ENCODE measurements at places on chromosomes 5 and 9.

GRCh38 chr5:96088706-96089498 lies 127.3 kb upstream of the ELL2 start:
- no peak for DNase-seq

GRCh38 chr5:116559673-116560164 lies 14.9 kb downstream of the SEMA6A start:
- no peak for DNase-seq

- DNase-seq = no peak
Measured at GRCh38 chr5:54323495-54323894, 13.1 kb upstream of the ARL15 start.

DNA sequence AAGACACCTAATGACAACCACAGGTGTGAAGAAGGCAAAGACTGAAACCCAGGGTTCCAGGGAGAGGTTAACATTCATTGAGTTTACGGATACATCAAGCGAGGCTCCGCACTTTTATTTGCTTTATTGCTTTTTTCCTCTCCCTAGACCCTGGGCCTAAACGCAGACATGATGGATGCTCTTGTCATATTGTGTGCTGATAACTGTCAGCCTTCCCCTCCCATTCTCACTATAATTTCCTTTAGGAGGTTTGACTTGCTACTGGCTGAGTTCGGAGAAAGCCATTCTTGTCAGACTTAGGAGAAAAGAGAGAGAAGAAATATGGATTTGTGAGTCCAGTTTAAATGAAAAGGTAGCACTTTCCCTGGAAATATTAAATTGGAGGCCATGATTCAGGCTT lies 471.6 kb downstream of the DNAH5 start:
- DNase-seq = no peak

DNA sequence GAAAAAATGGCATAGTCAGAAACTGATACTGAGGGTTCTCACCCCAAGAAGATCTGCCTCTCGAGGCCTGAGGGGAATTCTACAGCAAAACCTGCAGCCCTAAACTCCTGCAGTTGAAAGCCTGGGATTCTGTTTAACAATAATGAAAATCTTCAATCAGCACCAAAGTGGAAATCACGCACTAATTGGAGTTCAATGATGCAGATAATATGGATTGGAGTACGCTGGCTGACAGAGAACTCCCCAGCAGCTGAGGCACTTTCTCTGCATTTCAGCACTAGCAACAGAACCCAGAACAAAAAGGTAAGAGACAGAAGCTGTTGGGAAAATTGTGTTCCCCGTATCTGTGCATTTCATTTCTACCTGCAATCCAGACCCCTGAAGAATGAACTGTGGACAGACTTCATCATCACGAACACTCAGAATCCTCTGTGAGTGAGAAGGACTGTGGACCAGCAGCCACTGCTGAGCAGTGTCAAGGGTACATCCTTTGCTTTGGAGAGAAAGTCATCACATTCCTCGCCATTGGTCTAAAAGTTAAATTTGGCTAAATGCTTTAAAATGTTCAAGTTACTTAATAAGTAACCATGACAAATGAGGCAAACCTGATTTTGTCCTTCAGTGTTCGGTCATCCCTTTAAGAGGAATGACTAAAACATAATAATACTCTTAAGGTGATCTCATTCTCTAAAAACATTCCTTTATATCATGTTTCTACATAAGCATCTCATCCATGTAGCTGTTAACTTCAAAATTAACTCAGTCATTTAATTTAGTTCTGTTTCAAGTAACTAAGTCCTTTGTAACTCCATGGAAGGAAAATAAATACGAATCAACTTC lies 126.1 kb downstream of the GAS1 start:
- peak; percentile 18 for DNase-seq

DNA sequence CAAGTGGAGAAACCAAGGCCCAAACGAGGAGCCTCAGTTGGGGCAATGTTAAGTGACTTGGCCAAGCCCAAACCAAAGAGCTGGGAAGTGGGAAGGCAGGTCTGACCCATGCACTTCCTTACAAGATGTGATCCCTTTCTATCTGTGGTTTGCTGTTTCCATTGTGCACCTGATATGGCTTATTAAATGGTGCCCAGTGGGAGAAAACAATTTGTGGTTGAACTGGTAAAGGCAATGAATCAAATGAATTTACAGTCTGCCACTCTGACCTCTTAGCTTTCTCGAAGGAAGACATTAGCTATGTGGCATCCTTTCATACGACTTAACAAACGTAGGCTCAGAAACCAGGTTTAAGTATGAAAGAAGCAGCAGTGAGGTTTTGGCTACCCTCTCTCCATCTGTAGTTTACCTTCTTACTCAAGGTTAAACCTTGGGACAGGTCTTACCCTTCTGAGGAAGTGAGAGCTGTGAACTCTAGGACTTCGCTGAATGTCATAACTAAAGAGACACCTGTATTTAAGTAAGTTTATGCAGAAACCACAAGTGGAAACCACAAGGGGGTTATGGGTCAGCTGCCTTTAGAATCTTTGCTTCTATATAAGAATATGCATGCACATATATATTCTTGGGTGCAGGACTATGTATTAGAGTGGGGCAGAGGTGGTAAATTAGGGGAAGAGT lies 100.5 kb upstream of the SPATA31D4 start:
- DNase-seq = no peak

DNA sequence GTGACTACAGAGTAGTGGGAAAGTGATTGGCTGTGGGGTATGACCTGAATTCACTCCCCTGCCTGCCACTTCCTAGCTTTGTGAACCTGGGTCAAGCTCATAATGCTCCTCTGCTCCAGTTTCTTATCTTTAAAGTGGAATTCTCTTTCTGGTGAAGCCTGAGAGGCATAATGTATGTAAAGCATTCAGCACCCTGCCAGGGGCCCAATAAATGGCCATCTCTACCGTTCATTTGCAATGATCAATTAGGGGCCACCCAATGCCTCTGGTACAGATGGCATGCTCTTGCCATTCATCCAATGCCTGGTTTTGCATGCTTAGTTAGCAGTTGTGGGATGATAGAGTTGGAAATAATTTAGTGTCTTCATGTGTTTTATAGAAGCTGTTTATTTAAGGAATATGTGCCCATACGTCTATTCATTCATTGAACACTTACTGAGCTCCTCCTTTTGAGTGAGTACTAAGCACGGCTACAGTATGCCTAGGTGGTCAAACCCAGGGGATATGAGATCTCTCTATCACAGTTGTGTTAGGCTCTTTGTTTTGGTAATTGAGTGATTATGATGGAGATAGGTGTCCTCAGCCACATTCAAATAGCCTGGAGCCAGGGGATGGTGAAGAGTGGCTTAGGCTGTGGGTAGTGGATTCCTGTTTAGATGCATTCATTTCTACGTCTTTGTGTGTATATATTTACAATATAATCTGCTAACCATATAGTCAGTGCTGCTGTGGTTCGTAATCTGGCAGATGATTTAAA lies 15.3 kb downstream of the ZNF462 start:
- no peak for DNase-seq

DNA sequence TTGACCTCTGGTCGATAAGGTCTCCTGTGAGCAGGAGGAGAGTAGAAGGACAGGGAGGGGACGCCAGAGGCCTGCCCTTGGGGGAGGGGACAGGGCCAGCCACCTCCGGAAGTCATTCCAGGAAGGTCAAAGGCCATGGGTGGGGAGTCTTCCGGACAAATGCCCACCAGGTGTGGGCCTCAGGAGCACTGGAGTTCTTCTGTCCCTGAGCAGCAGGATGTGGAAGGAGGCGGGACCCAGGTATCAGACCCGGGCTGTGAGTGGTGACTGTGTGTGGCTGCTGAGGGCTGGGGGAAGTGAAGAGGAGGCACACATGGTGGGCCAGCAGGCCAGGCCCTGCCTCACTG lies 13.9 kb downstream of the FGF18 start:
- DNase-seq = no peak

- no peak for DNase-seq
Measured at GRCh38 chr9:38768351-38768761, 48.4 kb upstream of the FAM240B start.

DNA sequence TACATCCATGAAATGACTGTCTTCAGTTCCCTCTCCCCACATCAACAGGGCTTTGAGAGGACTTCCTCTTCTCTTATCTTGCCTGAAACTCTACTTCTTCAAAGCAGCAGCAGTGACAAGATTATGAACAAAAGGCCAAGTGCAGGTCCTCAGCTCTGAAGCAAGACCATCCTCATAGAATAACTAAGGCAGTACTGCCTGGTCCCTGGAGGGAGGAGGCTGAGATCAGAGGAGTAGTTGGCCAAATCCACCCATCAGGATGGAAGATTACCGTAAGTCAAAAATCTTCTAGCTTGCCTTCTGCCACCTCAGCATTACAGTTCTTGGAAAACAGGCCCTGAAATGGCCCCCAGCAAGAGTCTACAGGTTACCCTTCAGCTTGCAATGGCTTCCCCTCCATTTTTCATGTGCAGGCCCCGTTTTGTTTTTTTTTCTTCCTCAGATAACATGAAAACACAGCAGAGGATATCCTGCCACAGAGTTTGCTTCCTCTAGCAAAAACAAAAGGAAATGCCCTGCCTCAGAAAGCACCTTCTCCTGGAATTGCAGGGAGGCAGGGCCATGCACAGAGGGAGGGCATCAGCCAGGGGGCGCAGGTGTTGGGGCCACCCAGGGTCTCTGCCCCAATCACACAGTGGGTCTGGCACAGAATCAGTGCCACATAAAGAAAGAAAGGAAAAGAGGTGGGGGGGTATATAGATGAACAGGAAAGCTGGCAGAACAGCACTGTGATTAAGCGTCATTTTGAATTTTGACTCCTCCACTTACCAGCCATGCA lies 40.0 kb downstream of the KLHL3 start:
- no peak for DNase-seq

DNA sequence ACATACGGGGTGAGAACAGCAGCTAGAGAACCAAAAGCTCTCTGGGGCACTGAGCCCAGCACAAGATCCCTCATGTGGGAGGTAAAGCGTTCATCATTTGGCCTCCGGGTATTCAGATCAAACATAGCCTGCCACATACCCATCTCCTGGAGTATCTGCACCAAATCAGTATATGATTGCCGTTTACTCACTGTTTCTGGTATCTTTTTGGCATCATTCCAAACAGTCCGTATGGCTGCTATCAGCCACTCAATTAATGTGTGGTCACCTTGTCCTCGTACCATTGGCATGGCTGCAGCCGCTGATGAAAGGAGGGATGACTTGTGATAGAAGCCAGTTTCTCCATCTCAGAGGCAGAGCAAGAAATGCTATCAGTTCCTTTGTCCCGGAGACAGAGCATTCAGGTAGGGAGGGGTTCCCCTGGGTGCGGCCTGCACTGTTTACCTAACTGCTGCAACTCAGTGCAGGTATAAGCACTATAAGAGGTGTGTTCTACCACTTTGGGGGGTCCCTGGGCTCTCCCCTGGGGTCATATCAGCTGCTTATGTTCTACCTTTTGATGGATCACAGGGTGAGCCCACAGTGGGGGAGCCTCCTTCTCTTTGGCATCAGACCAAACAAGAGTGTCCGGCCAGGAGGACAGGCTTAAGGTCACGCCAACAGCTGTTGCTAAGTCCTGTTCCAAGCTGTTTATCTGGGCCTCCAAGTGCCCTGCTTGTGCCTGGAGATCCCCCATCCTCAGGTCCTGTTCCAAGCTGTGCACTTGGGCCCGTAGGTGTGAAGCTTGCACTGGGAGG lies 9.4 kb downstream of the DMAC1 start:
- no peak for DNase-seq

DNA sequence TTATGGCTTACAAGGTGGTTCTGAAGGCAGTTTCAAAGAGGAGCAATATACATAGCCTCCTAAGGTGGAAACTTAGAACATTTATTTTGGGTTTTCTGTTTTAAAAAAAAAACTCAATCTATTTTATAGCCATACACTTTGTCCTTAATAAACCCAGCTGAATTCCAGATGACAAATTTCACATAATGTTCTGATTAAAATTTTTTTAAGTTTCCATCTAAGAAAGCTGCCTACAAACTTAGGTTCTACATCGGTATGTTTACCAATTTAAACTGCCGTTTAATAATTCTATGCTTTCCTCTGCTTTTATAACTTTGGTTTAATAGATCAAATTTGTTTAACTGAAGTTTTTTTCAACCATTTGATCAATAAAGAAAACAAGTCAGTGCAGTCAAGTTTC lies 12.5 kb downstream of the NR3C1 start:
- no peak for DNase-seq

DNA sequence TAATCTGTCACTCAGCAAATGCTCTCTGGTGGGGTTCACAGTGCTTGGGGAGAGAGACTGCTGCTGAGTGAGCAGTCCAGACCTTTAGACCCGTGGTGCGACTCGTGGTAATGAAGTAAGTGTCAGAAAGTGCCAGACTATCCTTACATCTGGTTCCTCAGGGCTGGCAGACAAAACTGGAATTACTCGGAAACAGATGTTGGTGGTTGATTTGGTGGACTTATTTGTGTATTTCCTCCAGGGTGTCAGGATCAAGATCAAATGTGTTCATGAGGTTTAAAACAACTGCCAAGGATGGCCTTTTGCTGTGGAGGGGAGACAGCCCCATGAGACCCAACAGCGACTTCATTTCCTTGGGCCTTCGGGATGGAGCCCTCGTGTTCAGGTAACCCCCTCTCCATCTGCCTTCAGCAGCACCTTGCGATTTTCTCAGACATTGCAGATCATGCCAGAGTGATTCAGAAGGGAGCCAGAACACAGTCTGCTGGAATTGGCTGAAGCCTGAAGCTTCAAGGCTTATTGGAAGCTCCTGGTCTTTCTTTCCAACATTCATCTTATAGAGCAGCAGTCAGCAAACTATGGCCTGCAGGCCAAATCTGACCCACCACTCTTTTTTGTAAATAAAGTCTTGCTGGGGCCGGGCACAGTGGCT lies 105.2 kb downstream of the LIFR start:
- DNase-seq = no peak

GRCh38 chr9:8338767-8339510 lies 539.4 kb upstream of the DMAC1 start:
- DNase-seq = peak; percentile 35

- no peak for DNase-seq
Measured at GRCh38 chr5:68433526-68433922, 218.0 kb downstream of the PIK3R1 start.

DNA sequence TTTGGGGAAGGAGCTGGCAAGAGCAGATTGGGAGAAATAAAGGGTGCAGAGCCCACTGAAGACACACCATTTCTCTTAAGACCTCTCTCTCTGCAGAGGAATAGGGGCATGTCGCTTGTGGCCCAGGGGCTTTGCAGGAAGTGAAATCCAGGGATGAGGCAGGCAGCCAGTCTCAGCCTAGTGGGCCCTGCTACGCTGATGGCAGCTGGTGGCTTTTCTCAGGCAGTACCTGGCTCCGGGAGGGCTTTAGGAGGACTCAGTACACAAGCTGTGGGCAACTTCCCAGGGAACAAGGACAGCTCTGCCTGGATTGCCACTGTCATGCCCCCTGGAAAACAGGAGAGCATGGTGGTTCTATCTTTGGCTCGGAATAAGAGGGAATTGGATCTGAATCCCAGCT lies 76.2 kb upstream of the NEURL1B start:
- DNase-seq = no peak

DNA sequence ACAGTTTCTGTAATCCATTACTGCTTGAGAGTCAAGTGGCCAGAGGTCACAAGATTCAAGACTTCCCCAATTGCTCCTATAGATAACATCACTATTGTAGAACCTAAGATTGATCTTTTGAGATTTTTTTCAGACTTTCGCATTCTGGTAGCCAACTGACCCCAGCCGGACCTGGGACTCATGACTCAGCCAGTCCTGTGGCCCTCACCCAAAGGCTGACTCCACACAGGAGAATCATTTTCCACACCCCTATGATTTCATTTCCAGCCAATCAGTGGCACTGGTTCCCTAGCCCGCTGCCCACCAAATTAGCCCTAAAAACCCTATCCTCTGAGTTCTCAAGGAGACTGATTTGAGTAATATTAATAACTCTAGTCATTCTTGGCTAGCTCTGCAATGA lies 36.2 kb downstream of the TARS1 start:
- DNase-seq = peak; percentile 33

All from choroid plexus epithelial cell (primary cell).